ENCODE measurements at places on chromosomes 11 and 22.

- no peak for DNase-seq
Observed at GRCh38 chr22:32329202-32329645, 28.4 kb upstream of the RFPL3 start.

DNA sequence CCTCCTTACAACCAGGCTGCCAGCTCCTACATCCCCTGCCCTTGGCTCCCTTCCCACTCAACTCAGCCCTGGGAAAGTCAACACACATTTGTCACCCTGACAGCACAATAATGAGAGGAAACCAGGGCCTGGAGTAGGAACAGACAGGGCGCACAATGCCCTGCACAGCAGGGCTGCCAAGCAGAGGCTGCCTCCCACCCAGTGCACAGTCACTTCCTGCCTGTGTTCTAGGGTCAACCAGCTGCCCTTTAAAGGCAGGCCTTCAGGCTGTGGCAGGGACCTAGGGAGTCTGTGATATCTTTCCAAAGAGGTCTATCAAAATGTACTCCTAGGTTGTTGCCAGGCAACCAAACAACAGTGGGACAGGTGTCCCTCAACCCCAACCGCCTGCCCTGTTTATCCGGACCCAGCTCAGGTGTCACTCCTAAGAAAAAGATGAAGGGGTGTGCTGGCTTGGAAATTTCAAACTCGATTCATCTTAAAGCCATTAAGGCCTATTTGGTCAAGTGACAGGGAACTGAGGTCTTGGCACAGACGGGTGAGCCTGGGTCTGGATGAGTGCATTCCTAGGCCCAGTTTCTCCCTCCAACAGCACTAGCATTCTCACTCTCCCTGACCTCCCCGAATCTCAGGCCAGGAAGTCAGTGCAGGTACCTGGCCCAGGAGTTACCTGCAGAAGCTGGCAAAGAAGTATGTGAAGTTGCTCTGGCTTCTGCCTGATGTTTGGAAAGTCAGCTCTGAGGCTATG is 110.3 kb upstream of the PITPNB start:
- DNase-seq, result no peak

GRCh38 chr11:1138097-1138496 is 19.7 kb upstream of the MUC5AC start:
- no peak for DNase-seq

DNA sequence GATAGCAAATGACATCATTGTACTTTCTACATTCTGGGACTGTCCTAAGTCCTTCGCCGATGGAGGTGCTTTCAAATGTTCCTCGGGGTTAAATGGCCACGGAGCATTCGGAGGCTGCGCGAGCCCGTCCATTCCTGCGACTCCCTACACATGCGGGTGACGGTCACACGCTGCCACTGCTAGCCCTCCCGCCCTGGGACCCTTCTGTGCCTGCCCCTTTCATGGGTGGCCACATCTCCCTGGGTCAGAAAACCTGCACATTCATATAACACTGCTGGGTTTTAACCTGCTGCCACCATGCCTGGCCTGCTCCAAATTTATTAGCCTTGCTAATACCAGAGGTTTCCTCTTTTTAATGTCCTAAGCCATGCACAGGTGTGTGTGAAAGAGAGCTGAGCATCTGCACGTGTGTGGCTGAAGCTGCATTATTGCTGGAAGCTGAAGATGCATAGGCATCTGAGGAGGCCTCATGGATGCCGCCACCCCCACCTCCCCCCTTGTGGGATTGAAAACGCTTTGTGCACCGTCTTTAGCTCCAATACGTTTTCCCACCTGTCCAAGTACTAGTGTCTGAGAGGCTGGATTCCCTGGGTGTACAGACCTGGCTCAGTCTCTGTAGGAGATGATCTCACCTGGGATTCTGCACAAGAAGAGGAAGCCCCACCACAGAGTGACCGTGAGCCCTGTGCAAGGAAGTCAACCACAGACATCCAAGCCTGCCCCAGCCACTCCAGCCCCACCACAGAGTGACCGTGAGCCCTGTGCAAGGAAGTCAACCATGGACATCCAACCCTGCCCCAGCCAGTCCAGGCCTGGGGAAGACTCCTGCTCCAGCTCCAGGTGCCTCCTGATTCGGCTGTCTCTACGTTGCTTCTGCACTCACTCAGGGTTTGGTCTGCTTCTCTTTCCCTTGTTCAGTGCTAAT is 626.4 kb downstream of the BRD1 start:
- no peak for DNase-seq

GRCh38 chr11:94148189-94148588 is 19.5 kb downstream of the PANX1 start:
- DNase-seq, result no peak

DNA sequence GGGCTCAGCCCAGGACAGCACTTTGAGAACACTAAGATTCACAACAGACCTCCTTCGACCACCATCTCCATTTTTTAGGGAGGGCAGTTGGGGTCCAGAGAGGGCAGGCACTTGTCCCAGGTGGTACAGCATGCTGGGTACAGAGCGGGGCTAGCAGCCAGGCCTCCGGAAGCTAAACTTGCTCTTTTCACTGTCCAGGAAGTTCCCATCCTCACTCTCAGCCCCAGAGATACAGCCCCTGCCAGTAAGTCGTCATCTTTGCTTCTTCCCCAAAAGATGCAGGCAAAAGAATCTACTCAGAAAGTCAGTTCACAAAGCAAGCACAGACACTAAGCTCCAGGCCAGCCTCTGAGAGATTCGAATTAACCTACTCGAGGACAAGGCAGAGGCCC is 6.7 kb upstream of the RAB3IL1 start:
- DNase-seq, result no peak

Measured in stimulated activated CD4-positive, alpha-beta T cell treated with anti-CD3 and anti-CD28 coated beads, TNF-alpha, amount 100 ng/mL, for 4 hours (primary cell).